Adrenal gland (tissue), 19 donors: ENCODE measurements at places on chromosomes 4 and X. TPM values are rescaled to one million over a fixed set of nuclear protein-coding genes. Genes with fewer than 3 reads are reported as not detected.

DMP1 gene
- not detected for polyA plus RNA-seq

PCDH19 gene
- 0.08 TPM for polyA plus RNA-seq

- no peak for DNase-seq
Observed at GRCh38 chr4:75889537-75890199, 12.6 kb downstream of the PPEF2 start.

- no peak for DNase-seq
Observed at GRCh38 chrX:106281383-106281782, 113.3 kb downstream of the PWWP3B start.

DNA sequence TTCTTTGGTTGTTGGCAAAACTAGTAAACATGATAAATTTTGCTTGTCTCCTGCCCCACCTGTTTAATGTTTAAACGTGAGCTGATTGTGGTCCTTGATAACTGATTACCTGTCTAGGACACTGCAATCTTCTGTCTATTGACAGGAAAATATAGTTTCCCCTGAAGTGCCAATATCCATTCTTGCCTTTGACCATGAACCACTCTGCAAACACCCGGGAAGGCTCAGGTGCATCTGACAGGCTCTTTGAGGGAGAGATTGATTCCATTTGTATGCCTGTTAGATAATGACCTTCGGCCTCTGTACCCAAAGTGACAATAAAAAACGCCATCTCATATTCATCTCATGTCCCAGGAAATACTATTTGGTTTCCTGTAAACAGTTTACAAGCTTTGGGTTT, 453.0 kb downstream of the CENPC start:
- DNase-seq: no peak

GRCh38 chr4:31007858-31008257, 287.7 kb downstream of the PCDH7 start:
- no peak for DNase-seq

DDX53 gene
- polyA plus RNA-seq: 0.08 TPM

RAB9B gene
- polyA plus RNA-seq: 4.4 TPM

MAGEB10 gene
- not detected for polyA plus RNA-seq

GRCh38 chr4:167380964-167381363, 146.7 kb upstream of the SPOCK3 start:
- DNase-seq: no peak

DNA sequence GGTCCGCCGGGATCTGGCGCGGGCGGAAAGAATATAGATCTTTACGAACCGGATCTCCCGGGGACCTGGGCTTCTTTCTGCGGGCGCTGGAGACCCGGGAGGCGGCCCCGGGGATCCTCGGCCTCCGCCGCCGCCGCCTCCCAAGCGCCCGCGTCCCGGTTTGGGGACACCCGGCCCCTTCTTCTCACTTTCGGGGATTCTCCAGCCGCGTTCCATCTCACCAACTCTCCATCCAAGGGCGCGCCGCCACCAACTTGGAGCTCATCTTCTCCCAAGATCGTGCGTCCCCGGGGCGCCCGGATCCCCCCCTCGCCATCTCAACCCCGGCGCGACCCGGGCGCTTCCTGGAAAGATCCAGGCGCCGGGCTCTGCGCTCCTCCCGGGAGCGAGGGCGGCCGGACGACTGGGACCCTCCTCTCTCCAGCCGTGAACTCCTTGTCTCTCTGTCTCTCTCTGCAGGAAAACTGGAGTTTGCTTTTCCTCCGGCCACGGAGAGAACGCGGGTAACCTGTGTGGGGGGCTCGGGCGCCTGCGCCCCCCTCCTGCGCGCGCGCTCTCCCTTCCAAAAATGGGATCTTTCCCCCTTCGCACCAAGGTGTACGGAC, 482 bp upstream of the SHOX start:
- no peak for DNase-seq

DNA sequence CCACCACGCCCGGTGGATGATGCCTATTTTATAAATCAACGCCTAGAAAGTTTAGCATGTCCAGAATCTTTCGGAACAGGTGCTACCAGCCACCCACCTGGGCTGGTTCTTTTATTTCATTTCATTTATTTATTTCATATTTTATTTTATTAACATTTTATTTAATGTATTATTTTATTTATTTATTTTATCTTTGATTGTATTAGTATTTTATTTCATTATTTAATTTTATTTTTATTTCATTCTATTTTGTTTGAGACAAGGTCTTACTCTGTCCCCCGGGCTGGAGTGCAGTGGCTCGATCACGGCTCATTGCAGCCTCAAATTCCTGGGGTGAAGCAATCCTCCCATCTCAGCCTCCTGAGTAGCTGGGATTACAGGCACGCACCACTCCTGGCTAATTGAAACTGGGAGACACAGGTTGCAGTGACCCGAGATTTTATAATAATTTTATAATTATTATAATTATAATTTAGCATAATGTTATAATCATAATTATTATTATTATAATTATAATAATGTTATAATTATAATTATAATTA, 187.2 kb downstream of the SHOX start:
- DNase-seq: no peak

KCNIP4 gene
- 0.44 TPM for polyA plus RNA-seq

GASK1B gene
- 165 TPM for polyA plus RNA-seq

DNA sequence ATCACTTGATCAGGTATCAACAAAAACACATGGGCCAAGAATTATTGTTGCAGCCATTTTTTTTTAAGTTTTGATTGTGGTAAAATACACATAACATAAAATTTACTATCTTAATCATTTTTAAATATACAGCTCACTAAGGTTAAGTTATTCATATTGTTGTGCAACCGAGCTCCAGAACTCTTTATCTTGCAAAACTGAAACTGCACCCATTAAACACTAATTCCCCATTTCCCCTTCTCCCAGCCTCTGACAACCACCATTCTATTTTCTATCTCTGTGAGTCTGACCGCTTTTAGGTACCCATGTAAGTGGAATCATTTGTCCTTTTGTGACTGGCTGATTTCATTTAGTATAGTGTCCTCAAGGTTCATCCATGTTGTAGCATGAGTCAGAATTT, 126.2 kb upstream of the NDP start:
- no peak for DNase-seq

CXCL5 gene
- 0.03 TPM for polyA plus RNA-seq

DNA sequence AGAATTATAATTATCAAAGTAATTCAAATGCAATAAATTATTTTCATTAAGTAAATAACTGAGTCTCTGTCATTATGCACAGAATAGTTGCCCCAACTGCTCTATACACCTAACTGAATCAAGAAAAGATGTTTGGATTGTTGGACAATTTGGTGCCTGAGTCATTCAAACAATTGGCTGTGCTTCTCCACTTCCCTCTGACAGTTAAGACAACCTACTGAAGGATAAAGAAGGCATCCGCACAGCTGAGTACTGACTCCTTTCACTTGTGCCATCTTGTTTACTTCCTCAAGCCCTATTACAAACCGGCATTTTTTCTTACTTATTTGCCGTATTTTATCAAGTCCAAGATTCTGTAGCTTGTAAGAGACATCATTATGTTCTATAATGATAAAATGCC, 110.6 kb upstream of the C1QTNF7 start:
- DNase-seq: no peak
